ENCODE measurements at places on chromosomes 1 and 21.

GRCh38 chr1:213162338-213162737 lies 111.3 kb downstream of the RPS6KC1 start:
- no peak for DNase-seq

- DNase-seq, result no peak
Measured at GRCh38 chr1:245133995-245134715, 20.6 kb upstream of the KIF26B start.

- no peak for DNase-seq
Measured at GRCh38 chr1:89896105-89896942, 75.5 kb downstream of the LRRC8D start.

GRCh38 chr1:111417755-111418154 lies 9.8 kb downstream of the OVGP1 start:
- no peak for DNase-seq

DNA sequence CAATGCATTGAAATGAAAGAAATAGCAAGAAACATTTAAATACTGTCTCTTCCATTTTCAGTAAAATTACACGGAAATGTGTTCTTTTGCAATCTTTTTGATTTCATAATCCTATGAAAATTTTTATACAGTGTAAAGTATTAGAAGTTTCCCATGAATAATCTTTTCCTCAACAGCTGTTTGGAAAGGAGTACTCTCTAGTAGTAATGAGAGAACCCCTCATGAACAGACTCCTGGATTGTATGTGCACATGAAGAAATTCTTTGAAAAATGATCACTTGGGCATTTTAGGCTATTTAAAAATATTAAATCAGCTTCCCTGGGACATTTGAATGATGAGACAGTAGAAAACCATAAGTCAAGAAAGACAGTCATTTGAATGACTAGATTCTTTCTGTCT lies 64.4 kb downstream of the LHX9 start:
- no peak for DNase-seq

- peak; percentile 66 for DNase-seq
Measured at GRCh38 chr21:34029743-34030528, 43.4 kb upstream of the MRPS6 start.

DNA sequence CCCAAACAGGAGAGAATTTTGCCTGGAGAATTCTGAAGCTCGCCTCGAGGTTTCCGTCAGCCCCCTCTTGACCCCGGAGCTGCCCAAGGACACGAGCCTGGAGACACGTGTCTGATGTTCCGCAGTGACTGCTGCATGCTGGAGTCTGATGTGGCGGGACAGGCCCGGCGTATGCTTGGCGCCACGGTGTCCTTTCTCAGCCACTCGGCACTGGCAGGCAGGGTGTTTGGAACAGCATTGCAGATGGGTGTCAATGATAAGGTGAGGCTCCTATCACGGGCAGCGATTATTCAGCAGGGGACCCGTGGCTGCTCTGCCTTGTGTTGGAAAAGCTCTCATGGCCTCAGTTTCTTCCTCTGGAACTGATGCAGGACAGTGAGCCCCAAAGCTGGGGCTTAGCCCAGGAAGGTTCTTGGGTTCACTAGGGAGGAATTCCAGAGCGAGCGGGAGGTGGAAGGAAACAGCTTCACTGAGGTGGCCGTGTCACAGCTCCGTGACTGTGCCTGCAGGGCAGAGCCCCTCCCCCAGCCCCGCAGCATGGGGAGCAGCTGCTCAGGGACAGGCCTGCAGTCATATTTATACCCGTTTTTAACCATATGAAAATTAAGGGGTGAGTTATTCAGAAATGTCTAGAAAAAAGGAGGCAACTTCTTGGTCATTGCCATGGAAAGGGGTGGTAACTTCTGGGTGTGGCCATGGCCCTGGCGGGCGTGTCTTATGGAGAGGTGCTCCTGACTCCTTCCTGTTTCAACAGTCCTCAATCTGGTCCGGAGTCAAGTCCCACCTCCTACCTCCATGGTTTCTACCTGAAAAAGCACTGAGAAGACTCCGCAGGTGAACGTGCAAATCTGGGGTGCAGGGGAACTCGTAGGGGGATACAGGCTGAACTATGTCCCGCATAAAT lies 123.4 kb downstream of the SIK1 start:
- DNase-seq, result no peak

DNA sequence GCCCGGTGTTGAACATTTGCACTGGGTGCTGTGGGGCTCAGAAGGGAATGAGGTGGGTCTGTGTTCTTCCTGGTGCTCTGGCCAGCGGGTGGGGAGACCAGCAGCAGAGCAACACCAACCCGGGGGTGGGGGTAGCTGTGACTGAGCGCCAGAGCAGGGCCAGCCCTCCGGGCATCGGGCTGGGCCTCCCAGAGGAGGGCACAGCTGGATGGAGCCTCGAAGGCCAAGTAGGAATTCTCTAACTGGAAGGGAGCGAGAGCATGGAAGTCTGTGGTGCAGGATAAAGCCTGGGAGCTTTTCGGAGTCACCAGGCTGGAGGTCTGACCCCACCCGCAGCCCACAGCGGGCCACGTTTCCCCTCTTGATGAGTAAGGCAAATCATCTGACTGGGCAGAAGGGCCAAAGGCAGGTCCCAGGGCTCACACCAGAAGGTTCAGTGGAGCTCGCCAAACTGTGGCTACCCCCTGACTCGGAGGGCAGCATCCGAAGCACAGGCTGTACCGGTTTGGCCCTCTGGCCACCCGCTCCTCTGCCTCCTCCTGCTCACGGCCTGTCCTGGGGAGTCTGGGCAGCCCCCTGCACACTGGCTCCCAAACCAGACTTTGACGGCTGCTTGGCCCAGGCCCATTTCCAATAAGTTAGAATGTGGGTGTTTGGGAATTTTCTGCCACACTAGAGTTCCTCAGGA lies 18.8 kb downstream of the SLC1A7 start:
- peak; percentile 81 for DNase-seq

Measured in right atrium auricular region (tissue), 2 donors.